ENCODE measurements at places on chromosomes 13 and 19.
A peak's percentile ranks its signal among the peaks of the same experiment; 100 is the strongest.

GRCh38 chr13:42272804-42273175 lies 838 bp downstream of the AKAP11 start:
- peak overlapping the region; percentile 93 for H3K27ac ChIP-seq
- no peak for DNase-seq
- H3K27me3 ChIP-seq, result peaks cover 10% of the 10 kb centered on the region
- H3K4me3 ChIP-seq, result peak overlapping the region; percentile 97
- H3K36me3 ChIP-seq, result no peaks in the 10 kb centered on the region
- peaks cover 62% of the 10 kb centered on the region for H3K4me1 ChIP-seq

DNA sequence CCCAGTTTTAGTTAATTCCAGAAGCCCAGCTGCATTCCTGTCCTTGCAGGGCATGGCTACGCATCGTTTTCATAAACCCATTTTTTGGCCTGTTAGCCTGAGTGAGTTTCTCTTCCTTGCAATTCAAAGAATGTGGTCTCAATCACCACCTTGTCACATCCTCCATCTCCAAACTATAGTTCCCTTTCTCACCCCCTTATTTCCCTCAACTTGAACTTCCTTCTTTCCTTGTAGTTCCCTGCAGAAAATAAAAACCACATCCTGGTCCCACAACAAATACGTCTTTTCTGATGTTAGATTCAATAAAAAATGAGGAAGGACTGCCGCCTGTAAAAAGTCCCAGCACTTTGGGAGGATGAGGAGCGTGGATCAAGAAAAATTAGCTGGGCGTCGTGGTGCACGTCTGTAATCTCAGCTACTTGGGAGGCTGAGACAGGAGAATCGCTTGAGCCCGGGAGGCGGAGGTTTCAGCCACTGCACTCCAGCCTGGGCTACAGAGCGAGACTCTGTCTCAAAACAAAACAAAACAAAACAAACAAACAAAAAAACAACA lies 13.2 kb downstream of the ADGRE3 start:
- no peaks in the 10 kb centered on the region for H3K4me1 ChIP-seq
- no peak for DNase-seq
- H3K27me3 ChIP-seq, result peaks cover 5% of the 10 kb centered on the region
- H3K27ac ChIP-seq, result no peak overlapping the region
- H3K36me3 ChIP-seq, result no peaks in the 10 kb centered on the region
- H3K4me3 ChIP-seq, result no peak overlapping the region

DNA sequence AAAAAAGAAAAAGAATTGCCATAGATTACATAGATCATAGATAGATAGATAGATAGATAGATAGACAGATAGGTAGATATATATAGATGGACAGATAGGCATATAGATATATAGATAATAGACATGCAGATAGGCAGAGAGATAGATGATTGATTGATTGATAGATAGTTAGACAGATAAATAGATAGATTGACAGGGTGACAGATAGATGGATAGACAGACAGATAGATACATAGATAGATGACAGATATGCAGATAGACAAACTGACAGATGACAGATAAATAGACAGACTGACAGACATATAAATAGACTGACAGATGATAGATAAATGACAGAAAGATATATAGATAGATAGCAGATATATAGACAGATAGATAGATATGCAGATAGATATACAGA lies 474.0 kb downstream of the IRS2 start:
- H3K4me3 ChIP-seq, result no peak overlapping the region
- H3K36me3 ChIP-seq, result no peaks in the 10 kb centered on the region
- DNase-seq, result no peak
- H3K27me3 ChIP-seq, result no peaks in the 10 kb centered on the region
- H3K4me1 ChIP-seq, result no peaks in the 10 kb centered on the region
- no peak overlapping the region for H3K27ac ChIP-seq

DNA sequence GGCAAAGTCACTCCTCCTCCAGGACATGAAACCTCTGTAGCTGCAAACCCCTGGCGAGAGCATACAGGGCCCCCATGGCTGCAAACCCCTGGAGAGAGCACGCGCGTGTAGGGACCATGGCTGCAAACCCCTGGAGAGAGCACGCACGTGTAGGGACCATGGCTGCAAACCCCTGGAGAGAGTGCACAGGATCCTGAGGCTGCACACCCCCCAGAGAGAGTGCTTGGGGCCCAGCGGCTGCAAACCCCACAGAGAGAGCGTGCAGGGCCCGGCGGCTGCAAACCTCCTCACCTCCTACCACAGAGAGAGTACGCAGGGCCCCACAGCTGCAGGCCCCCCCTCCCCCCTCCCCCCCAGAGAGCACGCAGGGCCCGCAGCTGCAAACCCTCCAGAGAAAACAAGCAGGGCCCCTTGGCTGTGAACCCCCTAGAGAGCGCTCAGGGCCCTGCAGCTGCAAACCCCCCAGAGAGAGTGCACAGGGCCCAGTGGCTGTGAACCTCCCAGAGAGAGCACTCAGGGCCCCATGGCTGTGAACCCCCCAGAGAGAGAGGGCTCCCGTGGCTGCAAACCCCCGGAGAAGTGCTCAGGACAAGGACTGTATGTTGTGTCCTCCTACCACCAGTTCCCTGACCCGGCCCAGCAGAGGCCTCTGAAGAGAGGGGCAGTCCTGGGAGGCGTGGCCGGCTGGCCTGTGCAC lies 7.3 kb downstream of the ADPRHL1 start:
- no peaks in the 10 kb centered on the region for H3K27me3 ChIP-seq
- no peaks in the 10 kb centered on the region for H3K4me1 ChIP-seq
- H3K27ac ChIP-seq, result no peak overlapping the region
- no peak overlapping the region for H3K4me3 ChIP-seq

- H3K36me3 ChIP-seq, result no peaks in the 10 kb centered on the region
- H3K4me1 ChIP-seq, result peaks cover 8% of the 10 kb centered on the region
- no peak overlapping the region for H3K4me3 ChIP-seq
- H3K27ac ChIP-seq, result no peak overlapping the region
- peaks cover 1% of the 10 kb centered on the region for H3K27me3 ChIP-seq
Observed at GRCh38 chr19:3397266-3398022, 31.1 kb downstream of the NFIC start.

DNA sequence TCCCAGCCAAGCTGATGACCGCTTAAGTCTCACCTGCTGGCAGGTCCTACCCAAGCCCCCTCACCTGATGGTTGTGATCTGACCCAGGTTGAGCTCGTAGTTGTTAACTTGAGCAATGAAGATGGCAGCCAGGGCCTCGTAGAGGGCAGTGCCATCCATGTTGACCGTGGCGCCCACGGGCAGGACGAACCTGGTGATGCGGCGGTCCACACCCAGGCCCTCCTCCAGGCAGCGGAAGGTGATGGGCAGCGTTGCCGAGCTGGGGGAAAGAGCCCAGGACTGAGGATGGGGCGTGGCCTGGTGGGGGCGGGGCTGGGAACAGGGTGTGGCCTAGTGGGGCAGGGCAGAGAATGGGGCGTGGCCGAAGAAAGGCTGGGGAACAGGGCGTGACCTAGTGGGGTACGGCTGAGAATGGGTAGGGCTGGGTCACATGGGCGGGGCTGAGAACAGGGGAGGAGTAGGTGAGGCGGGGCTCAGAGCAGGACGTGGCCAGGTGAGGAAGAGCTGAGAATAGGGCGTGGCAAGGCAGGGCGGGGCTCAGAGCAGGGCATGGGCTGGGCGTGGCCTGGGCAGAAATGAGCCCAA lies 12.9 kb downstream of the OR7C2 start:
- H3K4me3 ChIP-seq, result no peak overlapping the region
- no peak for DNase-seq
- H3K4me1 ChIP-seq, result no peaks in the 10 kb centered on the region
- no peak overlapping the region for H3K27ac ChIP-seq
- no peaks in the 10 kb centered on the region for H3K27me3 ChIP-seq

- peaks cover 1% of the 10 kb centered on the region for H3K27me3 ChIP-seq
- H3K27ac ChIP-seq, result no peak overlapping the region
- H3K4me3 ChIP-seq, result no peak overlapping the region
Observed at GRCh38 chr13:37701972-37702371, 103.4 kb upstream of the POSTN start.

DNA sequence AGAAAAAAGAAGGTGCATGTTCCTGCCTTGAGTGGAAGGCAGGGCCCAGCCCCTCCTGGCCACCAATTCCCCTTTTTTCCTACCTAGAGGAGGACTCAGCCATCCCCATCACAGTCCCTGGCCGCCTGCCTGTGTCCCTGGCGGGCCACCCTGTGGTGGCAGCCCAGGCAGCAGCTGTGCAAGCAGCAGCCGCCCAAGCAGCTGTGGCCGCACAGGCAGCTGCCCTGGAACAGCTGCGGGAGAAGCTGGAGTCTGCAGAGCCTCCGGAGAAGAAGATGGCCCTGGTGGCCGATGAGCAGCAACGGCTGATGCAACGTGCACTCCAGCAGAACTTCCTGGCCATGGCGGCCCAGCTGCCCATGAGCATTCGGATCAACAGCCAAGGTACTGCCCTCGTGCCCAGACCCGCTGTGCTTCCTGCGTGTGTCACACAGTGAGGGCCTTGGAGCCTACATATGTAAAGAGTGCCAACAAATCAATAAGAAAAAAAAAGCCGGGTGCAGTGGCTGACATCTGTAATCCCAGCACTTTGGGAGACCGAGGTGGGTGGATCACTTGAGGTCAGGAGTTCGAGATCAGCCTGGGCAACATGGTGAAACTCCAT lies 17.6 kb upstream of the WDR18 start:
- no peak overlapping the region for H3K27ac ChIP-seq
- peaks cover 6% of the 10 kb centered on the region for H3K27me3 ChIP-seq
- DNase-seq, result no peak
- H3K36me3 ChIP-seq, result peaks cover 14% of the 10 kb centered on the region

- H3K27me3 ChIP-seq, result peaks cover 13% of the 10 kb centered on the region
- DNase-seq, result no peak
- H3K4me1 ChIP-seq, result no peaks in the 10 kb centered on the region
- no peak overlapping the region for H3K4me3 ChIP-seq
- no peak overlapping the region for H3K27ac ChIP-seq
Observed at GRCh38 chr13:44040818-44041100, 161.1 kb downstream of the LACC1 start.

- H3K4me3 ChIP-seq, result no peak overlapping the region
- no peak overlapping the region for H3K27ac ChIP-seq
- H3K36me3 ChIP-seq, result no peaks in the 10 kb centered on the region
- no peaks in the 10 kb centered on the region for H3K4me1 ChIP-seq
Observed at GRCh38 chr13:101465877-101466276, 13.4 kb downstream of the ITGBL1 start.

DNA sequence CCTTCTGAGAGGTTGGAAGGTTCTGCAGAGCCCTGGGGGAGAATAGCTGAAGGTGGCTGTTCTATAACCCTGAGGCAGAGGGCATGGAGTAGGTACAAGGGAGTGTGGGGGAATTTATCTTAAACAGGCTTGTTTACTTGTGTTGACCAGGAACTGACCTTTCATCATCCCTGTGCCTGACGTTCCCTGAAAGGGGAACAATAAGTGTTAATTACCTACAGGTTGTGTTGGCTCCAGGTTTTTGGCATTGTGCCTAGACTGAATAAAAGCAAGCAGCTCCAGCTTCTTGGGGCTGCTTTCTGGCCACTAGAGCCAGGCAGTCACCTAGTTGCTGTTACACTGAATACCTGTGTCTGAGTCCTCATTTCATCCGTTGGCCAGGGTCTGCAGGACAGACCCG lies 60.0 kb downstream of the ZNF627 start:
- no peaks in the 10 kb centered on the region for H3K4me1 ChIP-seq
- H3K36me3 ChIP-seq, result peaks cover 12% of the 10 kb centered on the region
- H3K27me3 ChIP-seq, result no peaks in the 10 kb centered on the region
- DNase-seq, result no peak

GRCh38 chr19:34601071-34601470 lies 75.9 kb downstream of the SCGB2B2 start:
- no peaks in the 10 kb centered on the region for H3K27me3 ChIP-seq
- peaks cover 3% of the 10 kb centered on the region for H3K36me3 ChIP-seq
- DNase-seq, result no peak
- no peak overlapping the region for H3K27ac ChIP-seq
- H3K4me1 ChIP-seq, result peaks cover 2% of the 10 kb centered on the region

DNA sequence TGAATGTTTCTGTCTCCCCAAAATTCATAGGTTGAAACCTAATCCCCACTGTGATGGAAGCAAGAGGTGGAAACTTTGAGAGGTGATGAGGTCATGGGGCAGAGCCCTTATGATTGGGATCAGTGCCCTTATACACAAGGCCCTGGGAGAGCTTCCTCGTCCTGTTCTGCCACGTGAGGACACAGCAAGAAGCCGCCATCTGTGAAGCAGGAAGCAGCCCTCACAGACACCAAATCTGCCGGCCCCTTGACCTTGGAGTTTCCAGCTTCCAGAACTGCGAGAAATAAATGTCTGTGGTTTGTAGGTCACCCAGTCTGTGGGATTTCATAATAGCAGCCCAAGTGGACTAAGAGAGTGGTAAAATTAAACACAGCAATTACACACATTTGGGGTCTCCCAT lies 737.4 kb downstream of the UQCRFS1 start:
- no peak overlapping the region for H3K4me3 ChIP-seq
- H3K4me1 ChIP-seq, result peaks cover 34% of the 10 kb centered on the region
- H3K27me3 ChIP-seq, result peaks cover 2% of the 10 kb centered on the region
- no peaks in the 10 kb centered on the region for H3K36me3 ChIP-seq
- H3K27ac ChIP-seq, result no peak overlapping the region

- H3K27me3 ChIP-seq, result no peaks in the 10 kb centered on the region
- no peak for DNase-seq
- no peaks in the 10 kb centered on the region for H3K36me3 ChIP-seq
- H3K4me3 ChIP-seq, result no peak overlapping the region
- no peaks in the 10 kb centered on the region for H3K4me1 ChIP-seq
Observed at GRCh38 chr13:72435251-72435650, 292.2 kb downstream of the MZT1 start.

- H3K27ac ChIP-seq, result no peak overlapping the region
- peaks cover 6% of the 10 kb centered on the region for H3K27me3 ChIP-seq
Observed at GRCh38 chr19:739998-740715, 10.8 kb upstream of the MISP start.

- DNase-seq, result no peak
- no peak overlapping the region for H3K27ac ChIP-seq
- no peaks in the 10 kb centered on the region for H3K36me3 ChIP-seq
- no peak overlapping the region for H3K4me3 ChIP-seq
Observed at GRCh38 chr13:106286811-106287210, 248.7 kb downstream of the EFNB2 start.

GRCh38 chr19:489418-490196 lies 6.7 kb upstream of the MADCAM1 start:
- no peaks in the 10 kb centered on the region for H3K36me3 ChIP-seq
- no peaks in the 10 kb centered on the region for H3K4me1 ChIP-seq
- no peak for DNase-seq
- peaks cover 14% of the 10 kb centered on the region for H3K27me3 ChIP-seq

- no peaks in the 10 kb centered on the region for H3K36me3 ChIP-seq
- DNase-seq, result no peak
- H3K27ac ChIP-seq, result no peak overlapping the region
- no peak overlapping the region for H3K4me3 ChIP-seq
- no peaks in the 10 kb centered on the region for H3K27me3 ChIP-seq
- no peaks in the 10 kb centered on the region for H3K4me1 ChIP-seq
Observed at GRCh38 chr13:113417008-113417751, 36.1 kb downstream of the ADPRHL1 start.

GRCh38 chr19:10454267-10454666 lies 33.9 kb downstream of the PDE4A start:
- peaks cover 21% of the 10 kb centered on the region for H3K36me3 ChIP-seq
- H3K27me3 ChIP-seq, result no peaks in the 10 kb centered on the region
- no peak overlapping the region for H3K4me3 ChIP-seq
- no peak overlapping the region for H3K27ac ChIP-seq
- H3K4me1 ChIP-seq, result peaks cover 17% of the 10 kb centered on the region
- DNase-seq, result no peak

Data from immature natural killer cell (primary cell).